ENCODE measurements at places on chromosomes 11 and 22. TPM values are rescaled to one million over a fixed set of nuclear protein-coding genes. Genes with fewer than 3 reads are reported as not detected.

Gene FOLR1
- total RNA-seq = 0.23 TPM

DNA sequence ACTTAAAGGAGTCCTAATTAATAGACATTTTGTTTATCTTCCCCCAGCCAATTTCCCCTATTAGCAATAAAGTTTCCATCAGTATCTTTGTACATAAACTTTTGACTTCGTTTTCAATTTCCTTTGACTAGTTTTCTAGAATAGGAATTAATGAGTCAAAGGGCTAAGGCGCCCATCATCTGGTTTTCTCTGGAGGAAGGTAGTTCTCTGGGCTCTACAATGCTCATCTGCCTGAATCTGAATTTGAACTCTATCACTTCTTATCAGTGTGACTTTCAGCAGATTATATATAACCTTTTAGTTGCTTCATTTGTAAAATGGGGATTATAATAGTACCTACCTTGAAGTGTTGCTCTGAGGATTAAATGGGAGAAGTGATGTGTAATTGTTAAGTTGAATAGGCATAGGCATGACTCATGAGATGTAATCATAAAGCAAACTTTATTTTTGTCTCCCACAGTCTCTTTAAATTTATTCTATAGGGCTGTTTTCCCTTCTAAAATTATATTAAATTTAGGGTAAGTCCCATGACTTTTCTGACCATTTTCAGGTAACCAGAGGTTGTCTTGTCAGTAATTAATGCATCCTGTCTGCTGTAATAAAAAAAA lies 5.8 kb upstream of the TUB start:
- no peak for DNase-seq

GRCh38 chr11:1522081-1522424 lies 35.5 kb upstream of the MOB2 start:
- no peak for DNase-seq

Gene KRTAP5-5
- not detected for total RNA-seq

Gene PEX16
- 17.3 TPM for total RNA-seq

Gene KRTAP5-8
- not detected for total RNA-seq

DNA sequence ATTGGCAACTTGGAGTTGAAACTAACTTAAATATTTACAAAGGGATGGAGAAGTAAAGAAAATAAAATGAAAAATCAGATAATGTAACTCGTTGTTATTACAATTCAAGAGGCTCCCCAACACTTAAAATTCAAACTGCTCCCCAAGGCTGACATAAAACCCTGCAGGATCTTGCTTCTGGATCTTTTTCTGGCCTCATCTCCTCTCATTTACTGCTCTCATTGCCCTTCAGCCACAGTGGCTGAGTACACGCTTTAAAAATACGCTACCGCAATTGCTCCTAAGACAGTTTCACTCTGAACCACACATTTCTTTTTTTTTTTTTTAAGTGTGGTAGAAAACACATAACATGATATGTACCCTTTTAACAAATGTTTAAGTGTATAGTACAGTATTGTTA lies 718.1 kb upstream of the ANO3 start:
- DNase-seq = no peak

GRCh38 chr11:93784935-93785360 lies 866 bp downstream of the MED17 start:
- DNase-seq = no peak

Gene GRIK4
- total RNA-seq = not detected

Gene ANO9
- total RNA-seq = 0.11 TPM

DNA sequence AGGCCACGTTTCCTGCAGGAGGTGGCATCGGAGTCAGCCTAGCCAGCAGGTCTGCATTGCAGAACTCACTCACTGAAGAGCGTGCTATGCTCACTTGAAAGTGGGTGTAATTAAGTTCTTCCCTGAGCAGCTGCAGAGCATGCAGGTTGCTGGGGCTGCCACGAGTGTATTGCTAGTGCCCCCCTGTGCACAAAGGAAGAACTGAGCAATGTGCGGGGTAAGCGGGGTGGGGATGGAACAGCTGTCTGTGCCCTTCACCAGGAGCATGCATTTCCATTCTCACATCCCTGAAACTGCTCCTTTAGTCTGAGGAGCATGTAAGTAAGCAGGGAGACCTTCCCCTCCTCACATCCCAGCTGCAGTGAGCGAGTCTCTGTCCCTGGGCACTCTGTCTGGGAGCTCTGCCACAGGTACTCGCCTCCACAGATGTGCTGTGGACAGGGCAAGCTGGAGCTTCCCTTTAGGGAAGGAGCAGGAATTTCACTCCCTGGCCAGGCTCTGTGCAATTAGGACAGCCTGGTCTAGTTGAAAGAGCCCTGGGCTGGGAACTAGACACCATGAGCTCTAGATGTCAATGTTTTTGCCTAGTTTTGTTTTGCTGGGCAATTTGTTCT lies 1031.8 kb downstream of the NTM start:
- DNase-seq = peak; percentile 17

DNA sequence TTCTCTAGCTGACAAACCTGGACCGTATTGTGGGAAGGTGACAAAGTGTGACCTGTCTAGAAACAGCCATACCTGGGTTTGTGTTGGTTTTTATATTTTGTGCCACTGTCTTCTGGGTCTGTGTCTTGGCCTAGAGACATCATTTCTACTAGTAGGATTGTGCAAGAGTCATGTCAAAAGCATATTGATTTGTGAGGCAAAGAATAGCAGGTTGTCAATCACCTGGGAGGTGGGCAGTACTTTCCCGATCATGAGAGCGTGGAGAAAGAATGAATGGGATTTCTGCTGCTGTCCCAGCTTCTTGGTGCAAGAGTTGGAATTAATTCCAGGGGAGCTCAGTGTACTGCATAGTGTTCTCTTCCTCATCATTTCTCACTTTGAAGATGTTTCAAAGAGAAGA lies 5.0 kb upstream of the FERMT3 start:
- DNase-seq = no peak

DNA sequence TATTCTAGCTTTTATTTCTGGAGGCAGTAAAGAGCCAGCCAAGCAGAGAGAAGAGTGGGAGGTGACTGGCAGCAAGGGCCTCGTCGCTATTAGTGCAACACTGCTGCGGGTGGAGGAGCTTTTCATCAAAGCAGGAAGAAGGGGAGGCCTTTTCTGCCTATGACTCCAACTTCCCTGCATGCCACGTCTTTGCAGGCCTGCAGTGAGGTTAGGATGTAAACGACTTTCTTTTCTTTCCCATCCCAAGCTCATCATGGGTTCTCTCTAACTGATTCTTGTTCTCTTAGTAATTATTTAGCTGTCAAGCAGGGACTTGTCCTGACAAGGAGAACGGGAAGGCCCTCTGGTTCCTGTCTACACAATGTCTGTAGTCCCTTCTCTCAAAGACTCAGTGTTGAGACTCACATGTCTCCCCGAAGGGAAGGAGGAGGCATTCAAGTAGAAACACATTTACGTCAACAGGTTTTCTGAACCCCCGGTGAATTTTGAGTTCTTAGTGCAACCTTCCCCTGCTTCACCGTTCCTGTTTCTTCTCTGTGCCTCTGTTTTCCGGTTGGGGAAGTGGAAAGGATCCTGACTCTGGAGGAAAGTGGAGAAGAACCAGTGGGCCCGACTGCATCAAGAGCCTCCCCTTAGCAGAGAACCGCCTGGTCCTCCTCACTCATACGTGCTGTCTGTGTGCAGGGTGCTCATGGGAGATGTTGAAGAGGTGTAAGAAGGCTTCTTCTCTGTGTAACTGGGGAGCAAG lies 56.9 kb downstream of the PACS1 start:
- peak; percentile 37 for DNase-seq

GRCh38 chr22:30208631-30209603 lies 37.6 kb downstream of the LIF start:
- DNase-seq = peak; percentile 74

GRCh38 chr22:44207981-44208317 lies 27.2 kb downstream of the PARVG start:
- no peak for DNase-seq

DNA sequence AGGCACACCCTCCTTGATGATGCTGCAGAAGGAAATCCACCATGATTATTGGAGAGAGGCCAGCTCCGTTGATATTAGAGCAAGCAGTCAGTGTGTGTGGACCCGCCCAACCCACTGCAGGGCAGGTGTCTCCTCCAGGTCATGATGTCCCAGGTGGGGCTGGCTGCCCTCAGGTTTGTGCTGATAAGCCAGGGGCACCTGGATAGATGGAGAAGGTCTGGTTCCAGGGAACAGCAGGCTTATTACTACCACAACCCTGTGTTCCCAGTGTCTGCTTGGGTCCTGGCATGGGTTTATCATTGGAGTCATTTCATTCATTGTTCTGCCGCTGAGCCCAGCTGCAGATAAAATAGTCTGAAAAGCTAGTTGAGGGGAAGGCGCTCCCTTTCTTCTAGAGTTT lies 181.1 kb upstream of the NECTIN1 start:
- DNase-seq = no peak

DNA sequence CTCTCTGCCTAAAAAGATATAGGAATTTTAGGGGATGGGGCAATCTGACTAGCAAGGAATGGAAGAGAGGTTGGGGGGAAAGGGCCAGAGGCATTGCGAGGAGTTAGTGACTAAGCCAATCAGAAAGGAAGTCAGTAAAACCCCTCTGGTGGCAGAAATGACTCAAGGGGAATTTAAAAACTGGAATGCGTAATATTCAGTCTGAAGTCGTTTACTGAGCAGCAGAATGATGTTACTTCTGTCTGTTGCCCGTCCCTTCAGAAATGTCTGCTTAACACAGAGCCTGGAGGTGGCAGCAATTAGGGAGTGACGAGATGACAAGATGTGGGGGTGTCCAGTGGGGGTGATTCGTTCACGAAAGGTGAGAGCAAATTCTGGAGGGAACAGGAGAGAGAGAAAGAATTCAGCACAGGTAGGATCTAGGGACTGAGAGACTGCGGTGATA lies 107.7 kb upstream of the CLMP start:
- DNase-seq = no peak

DNA sequence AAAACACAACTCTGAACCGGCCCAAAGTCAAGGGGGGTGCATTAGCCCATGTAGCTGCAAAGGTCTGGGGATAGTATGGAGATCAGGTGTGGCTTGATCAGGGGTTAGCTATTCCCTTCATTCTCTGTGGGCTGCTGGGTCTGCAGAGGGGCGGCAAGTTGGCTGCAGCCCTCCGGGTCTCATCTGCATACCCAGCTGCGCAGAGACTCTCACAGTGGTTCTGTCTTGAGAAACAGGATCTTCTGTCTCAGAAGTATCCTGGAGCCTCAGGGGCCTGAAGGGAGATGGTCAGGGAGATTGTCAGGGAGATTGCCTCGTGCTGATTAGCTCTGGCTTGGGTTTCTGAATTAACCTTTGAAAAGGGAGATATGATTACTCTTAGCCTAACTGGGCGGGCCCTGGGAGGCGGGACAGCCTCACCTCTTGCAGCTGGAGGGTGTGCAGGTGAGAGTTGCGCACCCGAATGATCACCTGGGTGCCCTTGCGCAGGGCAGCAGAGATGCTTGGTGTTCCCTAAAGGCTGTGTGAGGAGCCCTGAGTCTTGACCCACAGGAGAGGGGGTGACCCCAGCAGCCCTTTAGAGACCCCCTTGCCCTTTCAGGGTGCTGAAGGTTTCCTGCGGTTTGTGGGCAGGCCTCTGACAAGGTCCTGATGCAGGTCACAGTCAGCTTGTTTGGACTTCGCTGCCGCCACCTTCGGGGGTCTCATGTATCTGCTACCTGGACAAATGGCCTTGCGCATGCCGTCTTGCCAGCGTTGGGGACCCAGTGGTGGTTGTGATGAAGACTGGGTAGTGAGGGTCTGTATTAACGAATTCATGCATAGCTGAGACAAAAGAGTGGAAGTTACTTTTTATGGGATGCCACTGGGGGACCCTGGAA lies 7.3 kb downstream of the ARHGAP8 start:
- DNase-seq = no peak

Gene SART1
- total RNA-seq = 40.1 TPM

DNA sequence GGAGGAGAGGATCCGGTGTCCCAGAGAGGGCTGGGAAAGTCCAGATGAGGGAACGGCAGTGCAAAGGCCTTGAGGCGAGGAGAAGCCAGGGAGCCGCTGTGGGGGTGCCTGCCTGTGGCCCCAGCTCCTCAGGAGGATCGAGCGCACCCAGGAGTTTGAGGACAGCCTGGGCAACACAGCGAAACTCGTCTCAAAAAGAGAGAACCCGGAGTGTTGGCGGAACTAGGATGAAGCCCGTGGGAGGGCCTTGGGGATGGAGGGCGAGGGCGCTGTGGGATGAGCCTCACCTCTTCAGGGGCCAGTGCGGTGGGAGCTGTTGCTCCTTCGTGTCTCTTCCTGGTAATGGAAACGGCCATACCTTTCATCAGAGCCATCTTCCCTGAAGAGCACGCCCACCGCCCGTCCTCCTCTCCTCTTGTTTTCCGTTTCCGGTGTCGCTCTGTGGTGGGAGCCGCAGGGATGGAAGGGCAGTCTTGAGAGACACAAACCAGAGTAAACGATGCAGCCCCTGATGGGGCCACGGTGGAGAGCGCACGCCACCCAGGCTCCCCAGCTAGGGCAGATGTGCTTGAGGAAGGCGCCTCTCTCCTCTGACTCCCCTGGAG lies 15.7 kb downstream of the TRMU start:
- DNase-seq = no peak

Gene RCOR2
- total RNA-seq = 6.0 TPM

DNA sequence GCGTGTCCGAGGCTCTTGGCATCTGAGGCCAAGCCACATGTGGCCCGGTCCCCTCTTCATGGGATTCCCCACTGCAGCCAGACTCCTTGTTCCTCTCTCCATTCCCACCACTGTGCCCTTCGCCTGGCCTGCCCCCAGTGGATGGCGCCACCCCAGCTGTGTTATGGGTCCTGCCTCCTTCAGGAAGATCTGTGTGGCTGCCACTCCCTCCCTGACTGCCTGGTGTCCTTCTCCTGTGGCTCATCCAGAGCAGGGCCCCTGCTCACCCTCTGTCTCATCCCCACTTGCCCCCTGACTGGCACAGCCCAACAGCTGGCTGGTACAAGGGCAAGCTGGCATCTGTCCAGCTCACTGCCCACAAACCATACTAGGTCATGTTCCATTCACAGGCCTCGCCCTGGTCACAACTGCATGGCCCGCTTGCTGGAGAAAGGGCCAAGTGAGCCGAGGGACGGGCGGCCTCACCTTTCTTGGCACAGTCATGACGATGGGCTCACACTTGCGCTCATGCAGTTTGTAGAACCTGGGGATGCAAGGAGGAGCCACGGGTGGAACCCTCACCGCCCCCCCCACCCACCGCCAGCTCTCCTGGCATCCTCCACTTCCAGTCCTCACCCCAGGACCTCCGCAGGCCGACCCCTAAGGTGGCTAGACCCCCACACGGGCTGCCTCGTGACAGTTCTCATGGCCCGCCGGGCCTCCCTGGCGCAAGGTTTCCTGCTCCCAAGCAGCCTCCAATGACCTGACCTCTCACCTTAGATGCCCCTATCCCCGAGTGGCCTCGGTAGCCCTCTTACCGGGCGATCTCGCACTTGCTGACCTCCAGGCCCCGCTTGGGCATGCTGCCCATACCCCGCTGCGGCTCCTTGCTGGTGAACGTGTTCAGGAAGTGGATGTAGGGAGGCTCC lies 2.1 kb upstream of the PTPRCAP start:
- DNase-seq = no peak

Gene RBX1
- 58.9 TPM for total RNA-seq

Gene LRRC10B
- 2.6 TPM for total RNA-seq

- no peak for DNase-seq
These were observed 138.4 kb downstream of the CRYBB2 start for GRCh38 chr22:25357606-25358420.

DNA sequence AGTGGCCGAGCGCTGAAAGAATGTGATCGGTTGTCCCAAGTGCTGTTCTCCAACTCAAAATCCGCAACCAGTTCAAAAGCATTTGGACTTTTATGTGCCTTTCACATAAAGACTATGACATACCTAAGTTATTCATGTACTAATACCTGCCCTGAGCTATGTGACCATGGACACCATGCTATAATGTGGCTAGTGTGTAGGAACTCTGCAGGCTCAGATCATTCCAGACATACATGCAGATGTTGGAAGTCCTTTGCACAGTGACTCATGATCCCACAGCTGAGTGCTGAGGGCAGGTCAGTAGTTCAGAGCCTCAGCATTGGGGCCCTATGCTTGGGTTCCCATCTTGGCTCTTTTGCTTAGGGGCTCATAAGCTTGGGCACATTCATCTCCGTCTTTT lies 95.4 kb downstream of the IGLL1 start:
- no peak for DNase-seq
